ENCODE measurements at places on chromosomes 3 and 15.

DNA sequence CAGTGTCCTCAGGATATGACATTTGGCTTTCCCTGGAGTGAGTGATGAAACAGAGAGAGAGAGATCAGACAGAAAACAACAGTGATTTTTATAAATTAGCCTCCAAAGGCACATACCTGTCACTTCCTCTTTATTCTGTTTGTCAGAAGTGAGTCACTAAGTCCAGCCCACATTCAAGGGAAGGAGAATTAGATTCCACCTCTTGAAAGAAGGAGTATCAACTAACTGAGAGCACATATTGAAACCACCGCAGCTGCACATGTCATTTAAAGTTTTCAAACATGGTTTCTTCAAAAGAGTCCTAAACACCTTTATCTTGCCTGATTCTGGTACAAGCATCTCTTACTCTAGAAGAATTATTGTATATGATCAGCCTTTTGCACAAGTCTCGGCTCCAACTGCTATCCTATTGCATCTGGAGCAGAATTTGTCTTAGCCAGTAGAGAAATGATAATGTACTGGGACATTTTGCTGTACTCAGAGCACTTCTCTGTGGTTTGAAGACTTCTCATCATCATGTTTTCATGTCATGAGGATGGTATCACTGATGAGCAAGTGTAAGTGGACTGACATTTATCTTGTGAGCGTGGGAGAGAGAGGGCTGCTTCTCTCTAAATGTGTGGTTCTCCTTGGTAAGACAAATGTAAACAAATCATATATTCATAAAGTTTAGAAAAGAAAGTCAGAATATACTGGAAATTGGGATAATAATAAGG, 338.9 kb upstream of the CFAP20DC start:
- DNase-seq: no peak

- no peak for DNase-seq
Observed at GRCh38 chr3:52055537-52056351, 627 bp downstream of the DUSP7 start.

DNA sequence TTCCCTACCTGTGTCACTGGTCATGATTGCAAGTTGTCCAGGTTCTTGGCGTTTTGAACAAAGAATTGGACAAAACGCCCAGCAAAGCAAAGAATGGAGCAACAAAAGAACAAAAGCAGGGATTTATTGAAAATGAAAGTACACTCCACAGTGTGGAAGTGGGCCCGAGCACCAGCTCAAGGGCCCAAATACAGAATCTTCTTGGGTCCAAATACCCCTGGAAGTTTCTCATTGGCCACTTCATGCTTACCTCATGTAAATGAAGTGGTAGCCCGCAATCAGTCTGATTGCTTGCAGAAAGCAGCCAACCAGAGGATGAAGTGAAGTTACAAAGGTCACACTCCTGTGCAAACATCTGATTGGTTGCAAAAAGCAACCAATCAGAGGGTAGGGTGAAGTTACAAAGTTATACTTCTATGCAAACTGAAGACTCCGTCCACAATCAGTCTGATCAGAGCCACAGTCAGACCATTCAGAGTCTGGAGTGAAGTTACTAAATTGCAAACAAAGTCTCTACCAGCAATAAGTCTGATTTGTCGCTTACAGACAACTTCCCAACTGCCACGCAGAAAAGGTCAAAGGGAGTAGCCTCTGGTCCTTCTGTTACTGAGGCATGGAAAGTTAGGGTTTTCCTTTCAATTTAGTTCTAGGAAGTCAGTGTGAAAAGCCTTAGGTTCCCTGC, 8.3 kb upstream of the TM4SF1 start:
- DNase-seq: no peak

DNA sequence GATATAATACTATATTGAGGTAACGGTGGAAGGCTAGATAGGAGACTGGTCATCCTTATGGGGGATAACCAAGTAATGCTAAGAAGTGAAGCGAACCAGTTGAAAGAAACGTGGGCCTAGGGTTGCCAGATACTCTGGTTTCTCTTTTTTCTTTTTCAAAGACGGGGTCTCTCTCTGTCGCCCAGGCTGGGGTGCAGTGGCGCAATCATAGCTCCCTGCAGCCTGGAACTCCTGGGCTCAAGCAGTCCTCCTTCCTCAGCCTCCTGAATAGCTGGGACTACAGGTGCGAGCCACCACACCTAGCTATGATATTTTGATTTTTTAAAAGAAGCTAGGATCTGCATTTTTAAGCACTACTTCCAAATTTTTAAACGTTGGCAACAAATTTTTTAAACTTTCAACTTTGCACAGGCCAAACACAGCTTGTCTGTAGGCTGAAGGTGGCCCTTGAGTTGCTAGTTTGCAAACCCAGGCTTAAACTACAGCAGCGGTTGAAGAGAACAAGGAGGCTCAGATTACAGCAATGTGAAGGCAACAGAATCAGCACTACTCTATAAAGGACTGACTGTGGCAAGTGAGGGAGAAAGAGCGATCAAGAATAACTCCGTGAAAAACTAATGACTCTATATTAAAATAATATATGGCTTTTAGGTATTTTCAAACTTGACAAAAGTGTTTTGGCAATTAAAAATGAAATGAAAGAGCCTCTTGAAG, 1.2 kb upstream of the RUBCN start:
- DNase-seq: no peak

DNA sequence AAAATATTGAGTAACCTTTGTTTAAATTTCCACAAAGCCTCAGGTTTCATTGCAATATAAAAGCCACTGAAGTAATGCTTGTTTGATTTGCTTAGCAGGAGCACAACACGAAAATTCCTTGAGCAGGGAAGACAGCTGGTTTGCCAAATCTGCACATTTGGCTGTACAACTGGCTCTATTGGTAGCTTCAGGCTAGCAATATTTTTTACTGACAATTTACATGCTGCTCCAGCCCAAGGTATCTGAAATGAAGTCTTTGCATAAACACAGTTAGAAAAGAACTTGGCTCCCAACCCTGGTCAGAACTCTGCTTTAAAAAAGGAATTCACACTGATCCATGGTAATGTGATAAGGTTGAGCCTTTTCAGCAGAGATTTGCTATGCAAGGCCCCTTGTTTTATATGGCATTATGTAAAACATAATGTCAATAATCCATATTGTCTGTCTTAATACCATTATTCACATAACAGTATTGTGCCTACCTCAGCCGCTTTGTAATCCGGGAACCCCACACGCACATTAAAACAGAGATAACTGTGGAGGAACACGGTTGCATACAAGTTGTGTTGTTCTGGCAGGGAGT, 55.7 kb upstream of the CHL1 start:
- no peak for DNase-seq

All from glomerular endothelial cell (primary cell).